ENCODE measurements at places on chromosomes 2 and 18.
A peak's percentile ranks its signal among the peaks of the same experiment; 100 is the strongest.

DNA sequence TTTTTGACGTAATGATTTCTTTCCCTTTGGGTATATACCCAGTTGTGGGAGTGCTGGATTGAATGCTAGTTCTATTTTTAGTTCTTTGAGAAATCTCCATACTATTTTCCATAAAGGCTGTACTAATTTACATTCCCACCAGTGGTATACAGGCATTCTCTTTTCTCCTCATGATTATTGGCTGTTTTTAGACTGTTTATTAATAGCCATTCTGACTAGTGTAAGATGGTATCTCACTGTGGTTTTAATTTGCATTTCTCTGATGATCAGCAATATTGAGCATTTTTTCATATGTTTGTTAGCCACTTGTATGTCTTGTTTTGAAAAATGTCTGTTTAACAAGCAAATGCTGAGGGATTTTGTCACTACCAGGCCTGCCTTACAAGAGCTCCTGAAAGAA, 9.2 kb upstream of the CD28 start:
- no peak for DNase-seq

DNA sequence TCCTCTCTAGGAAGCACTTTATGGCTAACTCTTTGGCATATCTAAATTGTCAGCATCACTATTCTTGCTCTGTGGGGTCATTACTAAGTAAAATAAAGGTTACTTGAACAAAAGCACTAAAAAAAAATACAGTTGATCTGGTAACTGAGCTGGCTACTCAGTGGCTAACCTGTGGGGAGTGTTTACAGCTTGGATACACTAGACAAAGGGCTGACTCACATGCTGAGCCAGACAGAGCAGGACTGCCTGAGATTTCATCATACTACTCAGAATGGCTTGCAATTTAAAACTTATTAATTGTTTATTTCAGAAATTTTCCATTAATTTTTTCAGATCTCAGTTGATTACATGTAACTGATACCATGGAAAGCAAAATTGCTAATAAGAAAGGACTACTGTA, 1690.4 kb upstream of the SLC39A10 start:
- peak; percentile 20 for DNase-seq

GRCh38 chr18:48326901-48327675, 82.1 kb downstream of the ZBTB7C start:
- peak; percentile 26 for DNase-seq

- no peak for DNase-seq
Observed at GRCh38 chr2:185857691-185858090, 119.1 kb downstream of the FSIP2 start.

DNA sequence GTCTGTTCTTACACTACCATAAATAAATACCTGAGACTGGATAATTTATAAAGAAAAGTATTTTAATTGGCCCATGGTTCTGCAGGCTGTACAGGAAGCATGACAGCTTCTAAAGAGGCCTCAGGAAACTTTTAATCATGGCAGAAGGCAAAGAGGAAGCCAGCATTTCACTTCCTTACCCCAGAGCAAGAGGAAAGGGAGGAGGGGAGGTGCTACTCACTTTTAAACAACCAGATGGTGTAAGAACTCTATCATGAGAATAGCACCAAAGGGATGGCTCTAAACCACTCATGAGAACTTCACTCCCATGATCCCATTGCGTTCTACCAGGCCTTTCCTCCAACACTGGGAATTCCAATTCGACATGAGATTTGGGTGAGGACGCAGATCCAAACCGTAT, 344.4 kb upstream of the SLC39A10 start:
- DNase-seq, result no peak

DNA sequence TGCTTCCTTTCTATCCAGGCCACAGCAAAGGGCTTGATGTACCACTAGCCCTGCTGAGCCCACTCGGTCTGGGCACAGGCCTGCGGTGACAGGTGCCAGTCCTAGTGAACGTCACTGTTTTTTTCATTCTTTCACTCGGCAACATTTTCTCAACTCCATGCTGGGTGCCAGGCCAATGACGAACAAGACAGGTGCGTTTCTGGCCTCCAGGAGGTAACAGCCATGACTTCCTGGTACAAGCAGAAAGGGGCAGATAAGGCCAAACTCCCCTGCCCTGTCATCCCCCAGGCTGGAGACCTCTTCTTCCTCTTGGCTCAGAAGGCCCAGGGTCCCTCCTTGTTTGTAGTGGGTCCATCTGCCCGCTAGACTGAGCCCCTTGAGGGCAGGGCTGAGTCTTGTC, 55.7 kb upstream of the OTOF start:
- no peak for DNase-seq

GRCh38 chr2:44680983-44681531, 260.4 kb upstream of the SIX3 start:
- no peak for DNase-seq

- no peak for DNase-seq
Observed at GRCh38 chr2:72927619-72928550, 10.6 kb downstream of the EMX1 start.

- DNase-seq, result no peak
Observed at GRCh38 chr18:59159986-59160385, 20.3 kb downstream of the SEC11C start.
